Neural crest cell (in vitro differentiated cells): ENCODE measurements at places on chromosomes 4 and X. TPM values are rescaled to one million over a fixed set of nuclear protein-coding genes. Genes with fewer than 3 reads are reported as not detected.
A peak's percentile ranks its signal among the peaks of the same experiment; 100 is the strongest.

GRCh38 chr4:146004730-146005129 lies 66.1 kb upstream of the ZNF827 start:
- no peaks in the 10 kb centered on the region for H3K36me3 ChIP-seq
- no peak overlapping the region for H3K4me3 ChIP-seq
- H3K4me1 ChIP-seq, result no peaks in the 10 kb centered on the region
- DNase-seq, result no peak
- H3K27ac ChIP-seq, result no peak overlapping the region
- no peaks in the 10 kb centered on the region for H3K27me3 ChIP-seq

DNA sequence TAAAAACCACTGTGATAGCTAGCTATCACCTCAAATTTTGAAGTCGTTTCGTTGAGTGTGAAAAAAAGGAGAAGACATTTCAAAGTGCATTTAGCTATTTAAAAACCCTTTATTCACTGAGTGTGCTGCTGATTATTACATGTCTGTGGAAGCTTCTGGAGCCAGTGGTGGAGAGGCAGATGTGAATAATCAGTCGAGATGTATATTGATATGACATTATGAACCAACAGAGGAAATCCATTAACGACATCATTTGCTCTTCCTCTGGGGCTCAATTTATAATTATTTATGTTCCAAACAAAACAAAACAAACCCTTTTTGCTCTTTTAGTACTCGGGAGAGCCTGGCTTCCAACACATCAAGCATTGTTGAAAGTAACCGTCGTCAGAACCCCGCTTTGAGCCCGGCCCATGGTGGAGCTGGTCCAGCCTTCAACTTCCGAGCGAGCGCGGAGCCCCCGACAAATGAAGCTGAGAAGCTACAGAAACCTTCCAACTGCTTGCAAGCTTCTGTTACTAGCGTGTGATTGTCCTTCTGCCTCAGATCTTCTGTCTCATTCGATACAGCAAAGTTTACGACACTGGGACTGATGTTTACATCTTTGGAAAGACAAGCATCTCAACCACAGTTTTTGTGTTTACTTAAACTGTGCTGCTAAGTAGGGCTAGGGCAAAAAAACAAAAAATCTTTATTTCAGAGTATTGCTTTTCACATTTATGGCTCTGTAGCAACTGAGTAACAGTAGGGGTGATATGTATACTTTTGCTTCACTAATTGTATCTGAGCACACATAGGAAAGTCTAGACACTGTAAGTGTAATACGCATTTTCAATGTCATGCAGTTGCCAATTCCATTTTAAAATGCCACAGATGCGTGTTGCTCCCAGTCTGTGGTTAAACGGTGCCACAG lies 111.9 kb downstream of the STOX2 start:
- no peak for DNase-seq
- no peak overlapping the region for H3K4me3 ChIP-seq
- no peaks in the 10 kb centered on the region for H3K27me3 ChIP-seq

Gene OTC
- 0.14 TPM in 1 of 2 replicates, not detected in the other for total RNA-seq

DNA sequence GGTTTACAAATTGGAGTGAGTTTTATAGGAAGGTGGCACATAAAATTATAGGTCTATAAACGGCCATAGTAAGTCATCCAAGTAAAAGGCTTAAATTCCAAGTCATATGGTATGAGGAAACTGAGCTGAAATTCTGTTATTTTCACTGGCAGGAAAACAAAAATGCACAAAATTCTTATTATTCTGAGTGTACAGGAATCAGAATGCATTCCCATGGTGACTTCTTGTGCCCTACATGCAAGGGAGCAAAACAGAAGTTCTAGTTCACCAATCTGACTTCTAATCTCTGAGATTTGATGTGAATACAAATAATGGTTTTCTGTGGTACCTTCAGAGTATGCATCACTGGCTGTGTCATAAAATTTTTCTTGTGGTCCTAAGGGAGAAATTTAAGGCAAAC lies 102.9 kb downstream of the CLCN4 start:
- H3K4me1 ChIP-seq, result peaks cover 8% of the 10 kb centered on the region
- H3K4me3 ChIP-seq, result no peak overlapping the region
- no peak for DNase-seq
- H3K27me3 ChIP-seq, result no peaks in the 10 kb centered on the region
- H3K36me3 ChIP-seq, result no peaks in the 10 kb centered on the region

DNA sequence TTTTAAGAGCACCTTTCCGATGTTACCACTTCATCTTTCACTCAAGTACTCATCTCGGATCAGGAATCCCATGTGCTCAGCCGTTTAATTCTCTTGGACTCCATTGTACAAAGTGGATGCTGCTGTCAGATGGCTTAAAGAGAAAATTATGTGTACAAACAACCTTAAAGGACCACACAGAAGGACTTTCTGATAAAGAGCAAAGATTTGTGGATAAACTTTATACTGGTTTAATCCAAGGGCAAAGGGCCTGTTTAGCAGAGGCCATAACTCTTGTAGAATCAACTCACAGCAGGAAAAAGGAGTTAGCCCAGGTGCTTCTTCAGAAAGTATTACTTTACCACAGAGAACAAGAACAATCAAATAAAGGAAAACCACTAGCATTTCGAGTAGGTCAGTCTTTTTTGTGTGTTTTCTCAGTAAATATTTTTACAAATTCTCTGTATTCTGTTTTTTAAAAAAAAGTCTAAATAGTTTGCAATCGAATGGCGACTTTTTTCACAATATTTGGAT lies 20.1 kb downstream of the MMAA start:
- H3K27ac ChIP-seq, result no peak overlapping the region
- no peak overlapping the region for H3K4me3 ChIP-seq
- no peaks in the 10 kb centered on the region for H3K27me3 ChIP-seq
- H3K4me1 ChIP-seq, result no peaks in the 10 kb centered on the region

Gene TCEAL6
- not detected in 2 replicates for total RNA-seq

DNA sequence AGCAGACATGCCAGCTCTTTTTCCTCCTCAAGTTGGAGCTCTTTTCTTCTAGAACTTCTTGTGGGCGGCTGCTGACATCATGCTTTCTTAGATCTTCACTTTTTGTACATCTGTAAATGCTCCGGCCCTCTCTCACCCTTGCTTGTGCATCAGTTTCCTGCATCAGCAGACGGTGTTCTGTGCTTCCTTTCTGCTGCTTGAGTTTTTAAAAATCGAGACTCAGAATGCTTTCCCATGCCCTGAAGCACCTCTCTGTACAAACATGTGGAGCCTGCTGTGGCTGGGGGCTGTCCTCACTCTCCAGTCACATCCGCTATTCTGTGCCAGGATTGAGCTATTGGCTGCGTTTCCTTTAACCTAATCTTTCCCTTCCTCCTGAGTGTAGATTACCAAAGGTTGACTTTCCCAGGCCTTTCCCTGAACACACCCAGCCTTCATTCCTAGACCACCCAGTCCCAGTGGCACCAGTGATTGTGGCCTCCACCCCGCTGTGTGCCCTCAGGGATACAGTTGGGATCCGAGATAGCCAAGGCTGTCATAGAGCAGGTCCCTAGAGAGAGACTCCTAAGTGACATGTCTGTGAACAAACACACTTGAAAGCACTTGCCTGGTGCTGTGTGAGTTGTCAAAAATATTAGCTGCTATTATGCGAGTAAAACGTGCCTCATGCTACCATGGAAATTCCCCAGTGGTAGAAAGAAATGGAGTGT lies 41.9 kb downstream of the TNIP2 start:
- H3K27ac ChIP-seq, result no peak overlapping the region
- H3K4me3 ChIP-seq, result no peak overlapping the region
- H3K27me3 ChIP-seq, result no peaks in the 10 kb centered on the region
- H3K36me3 ChIP-seq, result peaks cover 31% of the 10 kb centered on the region
- no peak for DNase-seq

GRCh38 chrX:152897222-152898131 lies at the start of gene ZNF185:
ZNF185 (plus strand) TSS chrX:152898067; CDS start chrX:152914490, 16,423 bp downstream.
- DNase-seq, result peak; percentile 16
- peaks cover 5% of the 10 kb centered on the region for H3K36me3 ChIP-seq
- no peak within 1 kb of the TSS for H3K27ac ChIP-seq
- H3K27me3 ChIP-seq, result peaks cover 6% of the 10 kb centered on the region

DNA sequence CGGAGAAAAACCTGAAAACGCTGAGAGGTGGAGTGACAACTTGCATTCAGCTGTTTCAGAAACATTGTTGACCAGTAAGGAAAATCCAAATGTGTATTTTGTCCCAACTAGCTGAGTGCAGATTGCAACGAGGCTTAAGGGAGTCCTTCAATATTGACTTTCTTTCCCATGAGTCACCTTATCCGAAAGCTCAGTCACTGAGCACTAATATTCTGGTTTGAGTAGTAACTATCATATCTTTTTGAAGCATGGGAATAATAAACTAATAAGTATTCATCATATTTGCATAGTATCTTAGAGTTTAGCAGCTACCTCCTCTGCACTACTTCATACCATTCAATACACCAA lies 604.3 kb downstream of the PACRGL start:
- peaks cover 90% of the 10 kb centered on the region for H3K27me3 ChIP-seq
- H3K4me1 ChIP-seq, result peaks cover 9% of the 10 kb centered on the region
- no peak for DNase-seq
- no peaks in the 10 kb centered on the region for H3K36me3 ChIP-seq

- H3K36me3 ChIP-seq, result peaks cover 5% of the 10 kb centered on the region
- peaks cover 16% of the 10 kb centered on the region for H3K27me3 ChIP-seq
- no peak overlapping the region for H3K27ac ChIP-seq
- H3K4me3 ChIP-seq, result peak overlapping the region; percentile 87
- H3K4me1 ChIP-seq, result peaks cover 25% of the 10 kb centered on the region
Measured at GRCh38 chr4:78937837-78938236, 1.4 kb downstream of the PAQR3 start.

DNA sequence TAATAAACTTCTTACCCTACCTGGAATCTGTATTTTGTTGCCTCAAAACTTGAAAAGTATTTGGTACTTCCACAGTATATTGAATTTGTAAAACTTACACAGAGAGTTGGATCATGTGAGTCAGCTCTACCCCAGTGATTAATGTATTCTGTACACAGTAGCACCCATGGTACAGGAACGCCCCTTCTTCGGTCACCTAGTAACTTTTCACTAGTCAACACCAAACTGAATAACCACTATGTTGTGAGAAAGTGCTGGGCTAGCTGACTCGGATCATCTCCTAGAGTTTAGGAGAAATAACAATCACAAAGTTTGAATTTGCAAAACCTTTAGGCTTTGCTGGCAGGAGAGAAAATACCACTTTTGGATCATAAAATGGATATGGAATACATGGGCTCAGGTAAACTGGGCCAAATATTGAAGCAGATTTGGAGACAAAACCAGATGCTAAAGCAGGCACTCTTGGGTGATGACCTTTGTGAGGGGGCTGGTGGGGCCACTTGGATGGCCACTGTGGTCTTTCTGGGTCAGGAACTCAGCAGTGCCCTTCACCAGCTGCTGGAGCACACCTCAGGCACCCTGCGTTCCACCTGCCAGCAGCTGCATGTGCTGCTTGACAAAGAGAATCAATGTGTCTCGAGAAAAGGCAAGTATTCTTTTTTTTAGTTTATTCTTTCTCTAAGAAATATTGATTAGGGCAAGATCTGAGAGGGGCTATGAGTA lies at the start of gene DTHD1:
TSS of gene DTHD1 (plus strand) at position 233 of the 723 bp plus-strand sequence. CDS start at position 376, 143 bp downstream.
- no peaks in the 10 kb centered on the region for H3K36me3 ChIP-seq
- DNase-seq, result no peak
- peaks cover 38% of the 10 kb centered on the region for H3K4me1 ChIP-seq
- no peak within 1 kb of the TSS for H3K4me3 ChIP-seq

DNA sequence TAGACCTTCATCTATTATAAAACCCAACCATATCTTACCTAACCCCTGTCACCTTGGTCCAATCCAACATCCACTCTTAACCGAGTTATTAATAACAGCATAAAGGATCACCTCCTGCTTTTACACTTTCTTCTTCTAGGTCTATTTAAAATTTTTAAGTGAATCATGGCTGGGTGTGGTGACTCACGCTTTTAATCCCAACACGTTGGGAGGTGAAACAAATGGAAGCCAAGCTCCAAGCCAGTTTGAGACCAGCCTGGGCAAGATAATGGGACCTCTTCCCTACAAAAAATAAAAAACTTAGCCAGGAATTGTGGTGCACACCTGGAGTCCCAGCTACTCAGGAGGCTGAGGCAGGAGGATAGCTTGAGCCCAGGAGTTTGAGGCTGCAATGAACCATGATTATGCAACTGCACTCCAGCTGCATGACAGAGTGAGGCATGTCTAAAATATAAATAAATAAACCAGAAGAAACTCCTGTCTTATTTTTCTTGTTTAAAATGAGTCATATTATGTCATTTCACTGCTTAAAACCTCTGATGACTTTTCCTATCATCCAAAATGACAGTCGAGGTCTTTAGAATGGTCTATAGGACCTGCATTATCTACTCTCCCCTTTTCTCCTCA lies 188.4 kb downstream of the GASK1B start:
- DNase-seq, result no peak
- H3K36me3 ChIP-seq, result no peaks in the 10 kb centered on the region
- no peaks in the 10 kb centered on the region for H3K27me3 ChIP-seq
- no peak overlapping the region for H3K27ac ChIP-seq

Gene GLUD2
- total RNA-seq, result 5.9 and 6.5 TPM in 2 replicates

- H3K27ac ChIP-seq, result peak overlapping the region; percentile 60
- peaks cover 32% of the 10 kb centered on the region for H3K4me1 ChIP-seq
- DNase-seq, result no peak
- H3K4me3 ChIP-seq, result no peak overlapping the region
- H3K36me3 ChIP-seq, result no peaks in the 10 kb centered on the region
- no peaks in the 10 kb centered on the region for H3K27me3 ChIP-seq
Measured at GRCh38 chr4:156568484-156568883, 403.1 kb downstream of the PDGFC start.
